ENCODE measurements at places on chromosomes 1 and 21. TPM values are rescaled to one million over a fixed set of nuclear protein-coding genes. Genes with fewer than 3 reads are reported as not detected.

DNA sequence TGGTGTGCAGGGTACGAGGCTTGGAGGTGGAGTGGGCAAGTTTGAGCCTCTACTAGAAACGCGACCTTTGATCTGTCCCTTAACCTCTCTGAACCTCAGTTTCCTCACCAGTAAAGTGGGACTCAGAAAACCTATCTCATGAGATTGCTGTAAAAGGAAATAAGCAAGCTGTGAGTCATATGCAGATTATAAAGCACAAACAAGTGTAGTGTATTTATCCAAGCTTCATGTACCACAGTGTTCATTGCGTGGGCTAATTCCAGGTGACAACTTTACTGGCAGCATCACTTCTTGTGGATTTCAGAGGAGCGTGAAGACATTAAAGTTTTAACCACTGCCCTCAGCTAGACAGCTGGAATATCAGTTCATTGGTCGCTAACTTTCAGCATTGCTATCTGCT lies 44.4 kb downstream of the ZNF697 start:
- DNase-seq, result no peak

DNA sequence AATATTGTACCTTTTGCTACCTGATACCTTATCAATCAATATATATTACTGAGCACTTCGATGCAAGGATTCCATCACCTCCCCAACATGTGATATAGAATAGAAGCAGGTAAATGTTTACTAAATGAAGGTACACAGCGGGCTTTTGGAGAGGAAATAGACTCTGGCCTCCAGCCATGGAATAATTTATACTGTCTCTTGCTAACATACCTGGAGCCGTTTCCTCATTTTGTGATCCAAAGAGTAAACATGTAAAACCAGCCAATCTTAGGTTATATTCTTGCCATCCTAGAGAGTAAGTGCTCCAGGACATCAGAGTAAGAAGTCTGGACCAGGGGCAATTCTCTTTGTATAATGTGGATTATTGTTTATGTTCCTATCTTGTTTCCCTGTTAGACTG lies 39.4 kb downstream of the NDUFS5 start:
- no peak for DNase-seq

DNA sequence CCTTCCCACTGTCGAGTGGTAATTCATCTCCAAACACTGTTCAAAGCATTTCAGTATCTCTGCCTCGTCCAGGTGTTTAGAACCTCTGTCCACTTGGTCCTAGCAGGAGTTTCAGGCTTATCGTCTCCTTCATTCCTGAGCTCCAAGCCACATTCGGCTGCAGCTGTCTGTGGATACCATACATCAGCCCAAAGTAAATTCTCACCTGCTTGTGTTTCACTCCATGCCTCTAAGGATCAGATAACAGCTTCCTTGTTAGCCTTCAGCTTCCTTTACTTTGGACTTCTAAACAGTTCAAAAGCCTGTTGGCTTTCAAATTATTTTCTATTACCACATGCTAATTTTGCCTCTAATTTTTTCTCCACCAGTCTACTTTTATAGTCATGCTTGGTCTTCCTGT lies 219.0 kb upstream of the L1TD1 start:
- no peak for DNase-seq

The APOBEC4 gene
- total RNA-seq, result not detected

Measured in stomach (tissue), 19 donors.